ENCODE measurements at places on chromosomes 16 and 17.

DNA sequence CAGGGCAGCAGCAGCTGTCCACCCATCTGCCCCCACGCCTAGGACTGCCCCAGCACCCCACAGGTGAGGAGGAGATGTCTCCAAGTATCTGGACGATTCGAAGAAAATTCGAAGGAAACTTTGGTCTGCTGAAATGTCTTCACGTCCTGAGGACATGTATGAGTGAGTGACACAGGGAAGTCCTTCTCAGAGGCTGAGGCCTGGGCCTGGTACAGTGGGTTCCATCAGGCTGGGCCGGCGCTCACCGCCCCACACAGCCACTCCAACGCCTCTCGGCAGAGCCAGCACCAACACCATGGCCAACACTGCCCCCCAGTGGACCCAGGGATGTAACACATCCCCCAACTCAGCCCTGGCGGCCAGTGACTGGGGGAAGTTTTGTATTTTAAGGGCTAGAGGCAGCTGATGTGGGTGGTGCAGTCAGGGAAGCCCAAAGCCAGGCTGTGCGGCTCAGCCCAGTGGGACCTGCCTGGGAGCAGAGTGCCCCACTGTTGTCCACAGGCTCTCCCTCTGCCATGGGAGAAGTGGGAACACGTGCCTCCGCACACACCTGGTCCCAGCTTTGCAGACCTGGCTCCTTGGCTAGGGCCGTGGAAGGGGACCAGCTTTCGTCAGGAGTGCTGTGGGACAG, 55.8 kb upstream of the FASN start:
- no peak for DNase-seq

- no peak for DNase-seq
Observed at GRCh38 chr16:69201787-69202186, 14.8 kb downstream of the SNTB2 start.

DNA sequence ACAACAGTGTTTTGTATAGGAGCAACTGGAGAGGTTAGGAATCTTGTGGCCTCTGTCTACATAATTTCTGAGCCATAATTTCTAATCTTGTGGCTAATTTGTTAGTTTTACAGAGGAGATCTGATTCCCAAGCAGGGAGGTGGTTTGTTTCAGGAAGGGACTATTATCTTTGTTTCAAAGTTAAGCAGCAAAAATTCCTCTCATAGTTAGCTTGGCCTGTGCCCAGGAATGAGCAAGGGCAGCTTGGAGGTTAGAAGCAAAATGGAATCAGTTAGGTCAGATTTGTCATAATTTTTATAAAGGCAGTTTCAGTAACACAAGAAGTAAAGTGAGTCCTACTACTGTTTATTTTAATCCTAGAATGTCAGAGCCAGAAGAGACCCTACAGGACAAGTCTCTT, 2.0 kb upstream of the RDM1 start:
- DNase-seq: no peak

DNA sequence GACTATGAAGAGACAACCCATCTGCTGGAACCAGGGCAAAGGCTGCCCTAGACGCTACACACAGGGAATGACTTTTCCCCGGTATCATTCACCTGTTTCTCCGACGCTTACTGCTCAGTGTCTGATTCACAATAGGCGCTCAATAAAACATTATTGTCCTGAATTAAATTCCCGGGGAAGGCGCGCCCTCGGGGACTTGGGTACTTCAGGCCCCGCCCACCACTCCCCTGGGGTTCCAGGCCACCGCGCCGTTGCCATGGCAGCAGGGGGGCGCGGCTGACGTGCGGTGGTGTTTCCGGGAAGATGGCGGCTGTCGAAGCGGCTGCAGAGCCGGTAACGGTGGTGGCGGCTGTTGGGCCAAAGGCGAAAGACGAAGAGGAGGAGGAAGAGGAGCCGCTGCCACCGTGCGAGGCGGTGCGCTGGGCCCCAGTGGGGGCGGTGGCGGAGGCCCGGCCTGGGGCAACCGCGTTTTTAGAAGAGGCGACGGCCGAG, at the start of gene RUNDC1:
RUNDC1 (plus strand) TSS at position 292 of the 492 bp plus-strand sequence; CDS start at position 304, 12 bp downstream.
- DNase-seq: peak; percentile 34
